Activated CD8-positive, alpha-beta T cell treated with anti-CD3 and anti-CD28 coated beads for 36 hours (primary cell): ENCODE measurements at places on chromosomes 6 and 20. TPM values are rescaled to one million over a fixed set of nuclear protein-coding genes. Genes with fewer than 3 reads are reported as not detected.

Gene HNF4A
- total RNA-seq, result not detected

Gene ENPP5
- 0.68 TPM for total RNA-seq

Gene CHD6
- total RNA-seq, result 25.4 TPM

GRCh38 chr20:5931411-5931810 lies 18.9 kb downstream of the TRMT6 start:
- peaks cover 6% of the 10 kb centered on the region for H3K27me3 ChIP-seq
- H3K27ac ChIP-seq, result no peak overlapping the region
- no peaks in the 10 kb centered on the region for H3K36me3 ChIP-seq
- no peak for DNase-seq
- peaks cover 8% of the 10 kb centered on the region for H3K4me1 ChIP-seq

- H3K27ac ChIP-seq, result no peak overlapping the region
- DNase-seq, result no peak
- H3K27me3 ChIP-seq, result no peaks in the 10 kb centered on the region
These were observed 99.6 kb downstream of the MAP3K4 start for GRCh38 chr6:161091151-161091550.

- H3K36me3 ChIP-seq, result no peaks in the 10 kb centered on the region
- H3K4me3 ChIP-seq, result peak overlapping the region; percentile 74
- no peaks in the 10 kb centered on the region for H3K27me3 ChIP-seq
- peaks cover 61% of the 10 kb centered on the region for H3K4me1 ChIP-seq
- peak; percentile 87 for DNase-seq
These were observed 284.7 kb upstream of the TAB2 start for GRCh38 chr6:149032599-149033405.

DNA sequence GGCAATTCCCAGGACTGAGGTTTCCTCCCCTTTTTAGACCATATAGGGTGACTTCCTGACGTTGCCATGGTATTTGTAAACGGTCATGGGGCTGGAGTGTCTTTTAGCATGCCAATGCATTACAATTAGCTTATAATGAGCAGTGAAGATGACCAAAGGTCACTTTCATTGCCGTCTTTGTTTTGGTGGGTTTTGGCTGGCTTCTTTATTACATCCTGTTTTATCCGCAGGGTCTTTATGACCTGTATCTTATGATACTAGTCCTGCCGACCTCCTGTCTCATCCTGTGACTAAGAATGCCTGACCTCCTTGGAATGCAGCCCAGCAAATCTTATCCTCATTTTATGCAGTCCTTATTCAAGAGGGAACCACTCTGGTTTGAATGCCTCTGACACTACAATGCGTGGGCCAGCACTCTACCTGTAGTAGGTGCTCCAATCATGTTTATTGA lies 190.1 kb downstream of the KCNQ5 start:
- no peak for DNase-seq
- H3K4me1 ChIP-seq, result no peaks in the 10 kb centered on the region
- H3K4me3 ChIP-seq, result no peak overlapping the region

DNA sequence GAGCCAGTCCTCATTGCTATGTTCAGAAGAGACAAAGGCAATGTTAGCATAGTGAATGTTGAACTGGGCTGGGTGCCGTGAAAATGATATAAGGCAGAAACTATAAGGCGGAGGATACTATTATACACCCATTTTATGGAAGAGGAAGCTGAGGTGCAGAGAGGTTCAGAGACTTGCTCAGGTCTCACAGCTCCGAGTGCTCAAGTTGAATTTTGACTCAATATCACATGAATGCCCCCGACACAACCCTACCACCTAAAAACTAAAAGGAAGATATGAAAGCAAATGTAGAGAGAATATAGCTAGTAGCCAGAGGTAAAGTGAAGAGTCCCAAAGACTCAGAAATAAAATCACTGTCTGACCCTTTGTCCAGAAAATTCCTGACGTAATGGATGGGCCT lies 56.7 kb downstream of the PPP1R16B start:
- H3K27me3 ChIP-seq, result no peaks in the 10 kb centered on the region
- DNase-seq, result no peak
- no peak overlapping the region for H3K4me3 ChIP-seq
- H3K27ac ChIP-seq, result peak overlapping the region; percentile 79
- peaks cover 68% of the 10 kb centered on the region for H3K4me1 ChIP-seq

DNA sequence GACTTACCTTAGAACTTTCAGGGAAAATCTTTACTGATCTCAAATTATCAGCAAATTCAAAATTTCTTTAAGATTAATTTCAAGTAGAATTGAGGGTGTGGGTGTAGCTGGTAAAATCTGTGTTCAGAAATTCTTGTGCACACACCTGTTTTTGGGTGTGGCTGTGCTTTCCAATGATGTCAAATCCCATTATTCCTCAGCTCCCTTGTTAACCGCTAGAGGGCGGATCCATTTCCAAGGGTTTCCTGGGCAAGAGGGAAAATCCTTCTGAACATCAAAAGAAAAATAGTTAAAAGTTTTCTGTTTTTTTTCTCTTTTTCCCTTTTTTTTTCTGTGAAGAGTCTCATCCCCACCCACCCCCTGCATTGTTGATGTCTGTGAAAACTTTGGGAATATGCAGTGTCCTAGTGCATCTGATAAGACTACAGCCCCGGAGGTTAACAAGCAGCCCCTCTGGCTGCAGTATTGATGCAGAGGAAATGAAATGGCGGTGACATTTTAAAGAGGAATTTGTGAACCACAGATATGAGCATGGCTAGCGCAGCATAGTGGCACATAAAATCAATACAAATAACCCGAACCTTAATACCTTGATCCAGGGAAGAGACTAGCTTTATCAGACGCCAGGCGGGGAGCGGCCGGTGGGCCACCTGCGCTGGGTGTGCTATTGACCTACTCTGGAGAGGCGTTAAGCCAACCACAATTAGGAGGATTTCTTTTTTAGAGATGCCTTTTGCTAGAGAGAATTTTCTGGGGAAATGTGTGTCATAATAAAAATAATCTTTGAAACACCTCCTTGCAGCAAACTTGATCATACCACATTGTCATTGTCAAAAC lies 130.9 kb downstream of the FOXA2 start:
- DNase-seq, result no peak
- no peaks in the 10 kb centered on the region for H3K4me1 ChIP-seq
- no peaks in the 10 kb centered on the region for H3K36me3 ChIP-seq
- H3K4me3 ChIP-seq, result no peak overlapping the region
- H3K27me3 ChIP-seq, result peaks cover 2% of the 10 kb centered on the region
- no peak overlapping the region for H3K27ac ChIP-seq

DNA sequence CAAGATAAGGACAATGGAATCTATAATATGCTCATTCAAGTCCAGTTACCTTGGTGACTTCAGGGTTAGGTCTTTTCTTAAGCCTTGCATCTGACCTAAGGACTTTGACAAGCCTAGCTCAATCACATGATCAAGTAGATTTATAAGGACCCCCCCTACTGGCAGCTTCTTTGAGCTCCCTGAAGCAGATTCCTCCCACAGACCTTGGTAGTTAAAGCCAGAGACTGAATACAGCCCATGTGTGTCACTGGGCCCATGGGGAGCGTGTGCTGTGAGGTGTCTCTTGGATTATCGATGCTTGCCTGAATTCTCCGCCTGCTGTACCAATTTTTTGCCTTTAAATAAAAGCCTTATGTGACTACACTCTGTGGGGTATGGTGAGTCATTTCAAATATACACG lies 372.7 kb upstream of the RGS17 start:
- no peaks in the 10 kb centered on the region for H3K27me3 ChIP-seq
- H3K27ac ChIP-seq, result no peak overlapping the region
- no peaks in the 10 kb centered on the region for H3K36me3 ChIP-seq
- no peaks in the 10 kb centered on the region for H3K4me1 ChIP-seq

- peaks cover 8% of the 10 kb centered on the region for H3K4me1 ChIP-seq
- peaks cover 10% of the 10 kb centered on the region for H3K36me3 ChIP-seq
- H3K27me3 ChIP-seq, result no peaks in the 10 kb centered on the region
- H3K4me3 ChIP-seq, result no peak overlapping the region
These were observed 9.9 kb upstream of the NHLRC1 start for GRCh38 chr6:18132346-18132745.

- peaks cover 7% of the 10 kb centered on the region for H3K4me1 ChIP-seq
- H3K36me3 ChIP-seq, result no peaks in the 10 kb centered on the region
- peak; percentile 16 for DNase-seq
- peak within 1 kb of the TSS; percentile 70 for H3K27ac ChIP-seq
- peak within 1 kb of the TSS; percentile 68 for H3K4me3 ChIP-seq
These were observed at the start of gene TMEM244 for GRCh38 chr6:129860908-129861665. Gene TMEM244 (minus strand): TSS chr6:129861315. CDS start chr6:129861188, 127 bp downstream.

DNA sequence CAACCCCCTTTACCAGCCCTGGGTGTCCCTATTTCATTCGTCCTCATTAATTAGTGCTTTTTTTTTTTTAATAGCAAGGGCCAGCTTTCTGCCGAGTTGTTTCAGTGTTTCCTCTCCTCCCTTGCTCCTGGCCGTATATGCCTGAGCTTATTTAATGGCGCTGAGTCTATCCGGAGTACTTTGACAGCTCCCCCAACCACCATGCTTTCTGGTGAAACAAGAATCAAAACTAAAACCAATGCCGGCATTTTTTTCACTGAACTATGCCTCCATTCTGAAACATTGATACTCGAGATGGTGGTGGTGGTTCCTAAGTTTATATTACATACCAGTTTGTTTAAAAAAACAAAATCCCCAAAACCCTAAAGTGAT lies 1.2 kb downstream of the DCBLD1 start:
- DNase-seq, result peak; percentile 18
- H3K4me1 ChIP-seq, result peaks cover 13% of the 10 kb centered on the region
- no peaks in the 10 kb centered on the region for H3K36me3 ChIP-seq
- H3K27me3 ChIP-seq, result peaks cover 38% of the 10 kb centered on the region

- H3K36me3 ChIP-seq, result no peaks in the 10 kb centered on the region
- no peak overlapping the region for H3K4me3 ChIP-seq
- H3K27me3 ChIP-seq, result peaks cover 3% of the 10 kb centered on the region
- H3K27ac ChIP-seq, result no peak overlapping the region
These were observed 43.5 kb downstream of the ADGRG6 start for GRCh38 chr6:142345261-142345660.

DNA sequence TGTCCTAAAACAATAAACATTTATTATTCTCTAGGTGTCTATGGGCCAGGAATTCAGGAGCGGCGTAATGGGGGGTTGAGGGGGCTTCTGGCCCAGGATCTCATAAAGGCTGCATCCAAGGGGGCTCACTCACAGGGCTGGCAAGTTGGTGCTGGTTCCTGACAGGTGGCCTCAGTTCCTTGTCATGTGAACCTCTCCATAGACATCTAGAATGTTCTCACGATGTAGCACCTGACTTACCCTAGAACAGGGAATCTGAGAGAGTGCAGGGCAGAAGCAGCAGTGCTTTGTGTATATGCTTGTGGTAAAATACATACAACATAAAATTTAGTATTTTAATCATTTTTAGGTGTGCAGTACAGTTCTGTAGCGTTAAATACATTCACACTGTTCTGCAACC lies 57.1 kb downstream of the PHF20 start:
- peaks cover 33% of the 10 kb centered on the region for H3K36me3 ChIP-seq
- DNase-seq, result no peak
- H3K4me3 ChIP-seq, result no peak overlapping the region
- no peaks in the 10 kb centered on the region for H3K27me3 ChIP-seq
- H3K27ac ChIP-seq, result no peak overlapping the region

- no peaks in the 10 kb centered on the region for H3K4me1 ChIP-seq
- peaks cover 1% of the 10 kb centered on the region for H3K27me3 ChIP-seq
- no peaks in the 10 kb centered on the region for H3K36me3 ChIP-seq
- no peak overlapping the region for H3K27ac ChIP-seq
- DNase-seq, result no peak
These were observed 14.7 kb upstream of the CHD6 start for GRCh38 chr20:41632896-41633295.

- no peak for DNase-seq
- no peaks in the 10 kb centered on the region for H3K27me3 ChIP-seq
- no peak overlapping the region for H3K4me3 ChIP-seq
- H3K36me3 ChIP-seq, result no peaks in the 10 kb centered on the region
- H3K27ac ChIP-seq, result no peak overlapping the region
These were observed 899.0 kb downstream of the TFAP2A start for GRCh38 chr6:9515633-9516606.
